Ovary (tissue), 10 donors: ENCODE measurements at places on chromosomes 1 and 21. TPM values are rescaled to one million over a fixed set of nuclear protein-coding genes. Genes with fewer than 3 reads are reported as not detected.

TCHHL1 gene
- not detected for total RNA-seq

MXRA8 gene
- total RNA-seq, result 107 TPM

RIIAD1 gene
- not detected for total RNA-seq

GRCh38 chr1:184222652-184223052 is 164.2 kb upstream of the C1orf21 start:
- H3K4me1 ChIP-seq, result no peaks in the 10 kb centered on the region
- no peak overlapping the region for H3K27ac ChIP-seq
- no peak overlapping the region for H3K4me3 ChIP-seq
- H3K27me3 ChIP-seq, result no peaks in the 10 kb centered on the region
- H3K36me3 ChIP-seq, result no peaks in the 10 kb centered on the region

DNA sequence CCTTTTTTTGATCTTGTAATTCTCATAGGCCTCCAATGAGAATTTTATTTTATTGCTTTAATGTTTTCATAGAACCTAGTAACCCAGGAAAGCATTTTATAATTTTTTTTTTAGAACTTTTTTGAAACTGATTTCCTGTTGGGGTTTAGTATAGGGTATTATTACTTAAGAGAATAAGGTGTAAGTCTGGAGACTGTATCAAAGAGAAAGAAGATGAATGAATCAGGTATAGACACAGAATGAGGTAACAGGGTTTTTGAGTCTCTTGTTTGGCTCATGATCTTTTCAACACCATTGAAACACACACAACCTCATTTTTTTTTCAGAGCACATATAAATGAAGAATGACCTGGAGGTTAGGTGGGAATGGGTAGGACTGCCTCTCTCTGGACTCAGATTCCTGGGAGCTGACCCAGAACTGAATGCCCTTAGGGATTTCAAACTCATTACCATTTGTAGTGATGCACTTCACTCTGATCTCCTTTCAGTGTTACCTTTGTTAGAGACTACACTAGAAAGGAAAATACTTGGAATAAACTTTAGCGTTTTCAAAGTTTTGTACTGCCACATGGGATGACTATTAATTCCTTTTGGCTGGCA is 51.0 kb downstream of the EPB41 start:
- no peak for DNase-seq
- no peak overlapping the region for H3K27ac ChIP-seq
- no peaks in the 10 kb centered on the region for H3K36me3 ChIP-seq
- H3K4me1 ChIP-seq, result no peaks in the 10 kb centered on the region

DNA sequence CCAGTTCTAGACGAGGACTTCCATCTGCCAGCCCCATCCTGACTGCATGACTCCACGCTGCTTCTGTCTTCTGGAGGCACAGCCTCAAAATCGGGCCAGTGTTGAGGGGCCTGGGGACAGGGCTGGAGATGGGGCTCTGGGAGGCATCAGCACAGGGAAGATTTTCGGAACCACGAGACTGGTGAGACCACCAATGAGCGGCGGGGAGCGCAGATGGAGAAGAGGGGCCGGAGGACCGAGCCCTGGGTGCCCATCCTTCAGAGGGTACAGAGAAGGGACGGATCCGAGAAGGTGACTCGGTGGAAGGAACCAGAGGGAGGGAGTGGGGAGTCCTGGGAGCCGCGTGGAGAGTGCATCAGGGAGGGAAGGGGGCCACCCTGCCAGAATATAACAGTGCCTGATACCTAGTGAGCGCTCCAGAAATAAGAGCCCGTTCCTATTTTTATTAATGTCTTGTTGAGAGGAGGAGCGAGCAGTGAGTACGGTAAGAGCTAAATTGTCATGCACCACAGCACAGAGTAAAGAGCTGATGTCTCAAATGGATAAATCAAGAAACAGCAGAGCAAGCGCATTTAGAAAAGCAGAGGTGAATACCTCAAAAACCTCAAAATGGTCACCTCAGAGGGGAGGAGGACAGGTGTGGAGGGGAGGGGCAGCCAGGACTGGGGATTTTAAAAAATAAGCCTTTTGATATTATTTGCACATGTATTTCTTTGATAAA is 26.2 kb upstream of the KIF26B start:
- no peaks in the 10 kb centered on the region for H3K36me3 ChIP-seq
- no peak for DNase-seq
- no peak overlapping the region for H3K27ac ChIP-seq
- H3K4me1 ChIP-seq, result peaks cover 2% of the 10 kb centered on the region
